Mammary epithelial cell (primary cell): ENCODE measurements at places on chromosomes 4 and X.
A peak's percentile ranks its signal among the peaks of the same experiment; 100 is the strongest.

GRCh38 chr4:17077105-17077504 is 178.7 kb upstream of the LDB2 start:
- DNase-seq: no peak

DNA sequence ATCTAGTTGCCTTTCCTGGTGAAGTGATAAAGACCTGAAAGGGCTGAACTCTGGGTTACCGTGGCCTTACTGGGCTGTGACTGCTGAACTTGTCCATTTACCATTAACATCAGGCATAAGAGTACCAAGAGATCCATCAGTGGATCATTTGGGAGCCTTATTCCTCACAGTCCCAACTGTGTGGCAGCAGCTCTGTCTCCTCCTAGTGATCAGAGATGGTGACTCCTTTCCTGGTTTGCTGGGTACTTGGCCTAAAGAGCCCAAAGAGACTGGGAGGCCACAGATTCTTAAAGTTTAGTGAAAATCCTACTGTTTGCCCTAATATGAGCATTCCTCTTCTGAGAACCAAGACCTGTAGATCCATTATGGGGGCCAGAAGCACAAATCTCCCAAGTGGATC is 56.3 kb upstream of the ATP6AP2 start:
- no peak for DNase-seq

- DNase-seq: no peak
Measured at GRCh38 chr4:4418676-4419390, 31.9 kb downstream of the NSG1 start.

DNA sequence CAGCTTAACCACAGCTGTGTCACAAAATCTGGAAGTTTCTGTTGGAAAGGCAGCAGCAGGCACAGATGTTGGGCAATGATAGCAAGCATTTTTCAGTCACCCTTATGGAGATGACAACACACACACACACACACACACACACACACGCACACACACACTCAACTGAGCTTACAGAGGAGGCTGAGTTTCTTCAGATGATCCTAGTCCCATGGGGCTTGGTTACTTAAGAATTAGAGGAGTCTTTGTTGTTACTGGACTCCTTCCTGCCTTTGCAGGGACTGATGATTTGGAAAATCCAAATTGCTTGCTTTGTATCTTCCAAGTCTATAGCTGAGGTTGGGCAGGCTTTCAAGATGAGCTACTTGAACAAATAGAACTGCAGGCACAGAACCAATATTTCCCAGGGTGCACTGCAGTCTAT is 740.1 kb upstream of the PITX2 start:
- DNase-seq: no peak

DNA sequence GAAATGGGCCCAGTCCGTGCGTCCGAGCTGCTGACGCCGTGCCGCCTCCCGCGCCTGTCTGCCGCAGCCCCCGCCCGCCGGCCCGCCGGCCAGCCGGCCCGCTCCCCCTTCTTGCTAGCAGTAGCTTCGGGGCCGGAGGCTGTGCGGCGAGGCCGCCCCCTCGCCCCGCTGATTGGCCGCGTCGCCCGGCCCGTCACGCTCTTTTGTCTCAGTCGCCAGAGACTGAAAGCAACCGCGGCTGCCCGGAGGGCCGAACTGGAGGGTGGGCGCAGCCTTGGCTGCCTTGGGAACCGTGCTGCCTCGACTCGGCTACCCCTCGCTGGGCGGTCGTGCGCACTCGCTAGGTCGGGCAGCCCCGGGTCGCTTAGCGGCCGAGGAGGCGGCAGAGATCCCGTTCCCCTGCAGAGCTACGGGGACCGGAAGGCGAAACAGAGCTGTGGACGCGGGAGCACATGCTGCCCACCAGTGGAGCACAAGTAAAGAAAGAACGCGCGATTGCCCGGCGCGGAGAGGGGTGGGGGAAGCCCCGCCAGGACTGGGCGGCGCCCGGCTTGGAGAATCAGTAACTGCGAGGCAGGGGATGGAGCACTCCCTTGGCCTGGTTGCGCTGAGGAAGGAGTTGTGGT is at the start of gene ZCCHC18:
Gene ZCCHC18 (plus strand): TSS at position 198 of the 626 bp plus-strand sequence. CDS start 1,589 bp downstream, outside the sequence.
- peak; percentile 47 for DNase-seq

DNA sequence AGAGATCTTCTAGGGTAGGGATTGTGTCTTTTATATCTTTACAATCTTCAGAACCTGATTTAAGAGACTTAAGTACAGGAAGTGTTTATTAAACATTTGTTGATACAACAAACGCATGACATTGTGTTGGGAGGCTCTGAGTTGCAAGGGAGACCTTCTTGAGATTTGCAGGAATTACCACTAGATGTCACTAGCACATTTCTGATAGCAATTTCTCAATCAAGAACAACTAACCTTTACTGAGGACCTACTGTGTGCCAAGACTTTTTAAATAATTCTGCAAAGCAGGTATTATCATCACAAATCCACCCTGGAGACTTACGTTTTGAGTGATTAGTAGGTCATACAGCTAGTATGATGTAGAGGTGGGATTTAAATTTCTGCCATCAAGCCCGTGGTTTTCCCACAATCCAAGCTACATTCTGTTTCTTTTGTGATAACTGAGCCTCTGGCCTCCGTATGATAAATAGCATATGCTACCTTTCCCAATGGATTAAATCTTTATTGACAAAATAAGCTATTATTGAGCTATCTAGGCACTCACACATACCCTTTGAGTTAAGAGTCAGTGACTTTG is 986.0 kb downstream of the CCSER1 start:
- peak; percentile 5 for DNase-seq

GRCh38 chrX:110847334-110847733 is 51.7 kb upstream of the CHRDL1 start:
- peak; percentile 44 for DNase-seq

GRCh38 chr4:147366164-147366563 is 114.7 kb upstream of the EDNRA start:
- no peak for DNase-seq
